NCI-H446 (cell line): ENCODE measurements at places on chromosomes 6 and 20.

DNA sequence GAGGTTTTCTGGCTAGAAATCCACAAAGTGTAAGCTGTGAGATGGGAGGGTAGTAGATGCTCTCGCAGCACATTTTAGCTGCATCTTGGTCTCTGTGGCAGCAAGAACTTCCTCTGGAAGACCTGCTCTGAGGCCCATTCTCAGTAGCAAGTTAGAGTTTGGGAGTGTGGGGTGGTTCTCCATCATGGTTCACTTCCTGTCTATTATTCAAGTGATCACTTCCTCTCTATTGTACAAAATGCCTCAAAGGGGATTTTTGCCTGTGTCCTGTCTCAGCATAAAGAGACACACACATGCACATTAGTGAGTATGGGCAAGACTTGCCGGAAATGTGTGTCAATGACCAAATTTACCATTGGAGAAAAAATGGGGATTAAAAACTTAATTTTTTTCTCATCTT, 42.5 kb downstream of the LYRM2 start:
- no peak for DNase-seq

GRCh38 chr6:134481966-134482365, 164.1 kb upstream of the SGK1 start:
- no peak for DNase-seq

- DNase-seq: no peak
Measured at GRCh38 chr20:49037962-49038387, 8.1 kb upstream of the CSE1L start.

DNA sequence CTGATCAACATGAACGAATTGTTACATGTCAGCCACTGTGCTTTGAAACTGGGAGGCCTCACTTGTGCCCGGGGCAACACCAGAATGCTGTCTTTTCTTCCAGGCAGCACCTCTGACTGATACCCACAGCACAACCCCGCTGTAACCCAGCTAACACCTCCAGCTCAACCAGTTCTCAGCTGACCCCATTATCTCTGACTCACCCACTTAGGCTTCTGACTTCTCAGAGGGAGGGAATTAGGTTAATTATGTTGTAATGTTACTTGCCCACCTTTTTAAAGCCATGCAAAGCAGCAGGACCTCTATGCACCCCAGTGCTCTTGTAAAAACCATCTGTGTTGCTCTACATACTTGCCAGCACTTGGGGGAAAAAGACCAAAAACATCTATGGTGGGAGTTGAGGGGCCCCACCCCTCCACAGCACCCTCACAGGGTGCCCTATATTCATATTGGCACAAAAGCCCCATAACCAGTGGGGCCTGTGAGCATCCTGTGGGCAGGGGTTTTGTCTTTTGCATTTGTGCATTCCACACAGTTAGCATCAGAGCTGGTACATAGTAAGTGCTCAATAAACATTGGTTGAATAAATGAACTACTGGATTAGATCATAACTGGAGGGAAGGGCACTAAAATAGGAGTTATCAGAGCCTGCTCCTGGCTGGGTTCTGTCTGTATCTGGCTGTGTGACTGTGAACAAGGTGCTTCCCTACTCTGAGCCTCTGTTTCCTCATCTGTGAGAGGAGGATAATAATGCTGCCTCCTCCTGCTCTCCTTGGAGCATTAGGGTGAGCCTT, 22.3 kb downstream of the BNIP5 start:
- DNase-seq: no peak

- no peak for DNase-seq
Measured at GRCh38 chr20:22567944-22568871, 16.2 kb downstream of the FOXA2 start.

GRCh38 chr6:10310826-10311225, 104.0 kb downstream of the TFAP2A start:
- DNase-seq: no peak

GRCh38 chr20:35369804-35370203, 42.0 kb downstream of the UQCC1 start:
- DNase-seq: no peak

- no peak for DNase-seq
Measured at GRCh38 chr6:9404351-9405146, 969.2 kb upstream of the SLC35B3 start.

DNA sequence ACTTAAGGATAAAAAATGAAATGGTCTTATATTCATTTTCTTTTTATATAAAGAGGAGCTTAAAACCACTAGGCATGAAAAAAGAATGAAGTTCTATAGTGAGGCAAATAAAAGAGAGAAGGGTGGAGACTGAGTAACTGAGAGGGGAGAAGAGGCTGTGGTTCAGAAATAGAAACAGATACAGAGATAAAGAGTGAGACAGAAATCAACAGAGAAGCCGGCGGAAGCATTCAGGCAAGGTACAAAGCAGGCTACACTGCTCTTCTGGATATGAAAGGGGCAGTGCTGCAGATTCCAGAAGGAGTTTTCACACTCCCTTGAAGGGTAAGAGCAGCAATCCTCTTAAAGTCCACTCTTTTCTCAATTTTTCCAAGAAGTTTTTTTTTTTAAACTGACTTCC, 29.9 kb downstream of the NFATC2 start:
- DNase-seq: no peak
